Natural killer cell treated with Interleukin-12 subunit alpha and Interleukin-12 subunit beta and Interleukin-15 and Interleukin-18, amount 100 ng/mL, for 72 hours (primary cell): ENCODE measurements at places on chromosomes 2 and 18. TPM values are rescaled to one million over a fixed set of nuclear protein-coding genes. Genes with fewer than 3 reads are reported as not detected.

The ZBTB7C gene
- total RNA-seq = not detected

The HOXD13 gene
- not detected for total RNA-seq

The VWC2L gene
- not detected for total RNA-seq

The ESPNL gene
- total RNA-seq = not detected

The TCF7L1 gene
- not detected for total RNA-seq

The GPC1 gene
- 1.2 TPM for total RNA-seq

The TMEM163 gene
- 0.93 TPM for total RNA-seq

The GALNT13 gene
- not detected for total RNA-seq

The ZNF396 gene
- 1.3 TPM for total RNA-seq
